Liver (tissue), 10 donors: ENCODE measurements at places on chromosomes 11 and 22. TPM values are rescaled to one million over a fixed set of nuclear protein-coding genes. Genes with fewer than 3 reads are reported as not detected.

DNA sequence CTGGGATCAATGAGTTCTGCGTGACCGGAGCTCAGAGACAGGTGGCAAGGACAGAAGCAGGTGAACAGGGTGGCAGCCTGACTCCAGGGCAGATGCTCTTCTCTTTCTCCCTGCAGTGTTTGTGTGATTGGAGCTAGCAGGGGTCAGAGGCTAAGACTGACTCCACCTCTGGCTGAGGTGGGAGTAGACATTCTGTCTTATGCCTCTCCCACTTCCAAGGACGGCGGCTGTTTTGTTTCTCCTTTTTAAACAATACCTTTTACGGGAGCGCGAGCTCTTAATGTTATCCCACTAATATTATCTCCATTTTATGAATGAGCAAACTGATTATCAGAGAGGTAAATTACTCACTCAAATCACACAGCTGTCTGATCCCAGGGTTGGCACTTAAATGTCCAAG lies 323.7 kb downstream of the MIAT start:
- DNase-seq = no peak
- no peak overlapping the region for H3K27ac ChIP-seq
- no peaks in the 10 kb centered on the region for H3K36me3 ChIP-seq

DNA sequence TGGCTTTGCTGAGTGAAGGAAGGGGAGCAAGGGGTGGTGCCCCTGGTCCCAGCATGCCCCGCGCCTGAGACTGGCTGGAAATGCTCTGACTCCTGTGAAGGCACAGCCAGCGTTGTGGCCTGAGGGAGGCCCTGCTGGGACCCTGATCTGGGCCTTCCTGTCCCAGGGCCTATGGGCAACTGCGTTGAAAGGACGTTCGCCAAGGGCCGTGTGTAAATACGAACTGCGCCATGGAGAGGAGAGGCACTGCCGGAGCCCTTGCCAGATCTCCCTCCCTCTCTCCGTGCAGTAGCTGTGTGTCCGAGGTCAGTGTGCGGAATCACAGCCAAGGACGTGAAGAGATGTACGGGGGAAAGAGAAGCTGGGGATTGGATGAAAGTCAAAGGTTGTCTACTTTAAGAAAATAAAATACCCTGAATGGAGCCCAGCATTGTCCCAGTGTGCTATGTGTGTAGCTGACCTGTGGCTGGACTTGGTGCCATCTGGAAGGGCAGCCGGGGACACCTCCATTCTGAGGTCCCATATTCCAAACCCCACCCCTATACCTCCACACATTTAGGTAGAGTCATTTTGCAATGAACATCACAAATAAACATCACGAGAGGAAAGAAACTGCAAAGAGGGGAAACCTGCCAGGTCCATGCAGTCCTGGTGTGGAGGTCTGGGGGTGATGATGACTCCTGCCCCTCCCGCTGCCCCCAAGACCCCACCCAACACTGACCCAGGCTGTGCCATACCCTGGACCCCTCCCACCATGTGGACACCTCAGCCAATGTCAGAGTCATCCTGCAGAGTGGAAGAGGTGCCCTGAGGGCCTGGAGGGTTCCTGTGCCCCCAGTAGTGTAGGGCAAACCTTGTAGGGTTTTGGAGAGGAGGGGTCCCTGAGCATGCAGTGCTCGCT lies 16.9 kb downstream of the RSPH14 start:
- H3K27me3 ChIP-seq = no peaks in the 10 kb centered on the region
- no peak overlapping the region for H3K4me3 ChIP-seq
- H3K27ac ChIP-seq = no peak overlapping the region
- DNase-seq = no peak
- no peaks in the 10 kb centered on the region for H3K36me3 ChIP-seq
- H3K4me1 ChIP-seq = no peaks in the 10 kb centered on the region

DNA sequence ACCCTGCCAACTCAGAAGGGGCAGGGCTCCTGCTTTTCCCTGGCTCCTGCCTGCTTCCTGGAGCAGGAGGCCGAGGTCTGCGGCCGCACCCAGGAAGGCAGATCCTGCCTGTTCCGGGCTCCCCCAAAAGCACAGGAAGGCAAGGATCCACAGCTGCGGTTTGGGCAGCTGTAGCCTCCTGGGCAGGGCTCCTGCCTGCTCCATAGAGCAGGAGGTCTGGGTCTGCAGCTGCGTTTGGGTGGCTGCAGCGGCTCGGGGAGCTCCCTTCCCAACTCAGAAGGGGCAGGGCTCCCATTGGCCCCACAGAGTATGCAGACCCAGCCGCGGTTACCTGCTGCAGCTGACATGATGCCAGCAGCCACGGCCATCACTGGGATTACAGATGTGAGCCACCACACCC lies 5.5 kb downstream of the UPK2 start:
- H3K36me3 ChIP-seq = no peaks in the 10 kb centered on the region
- no peaks in the 10 kb centered on the region for H3K4me1 ChIP-seq
- no peak overlapping the region for H3K27ac ChIP-seq
- DNase-seq = no peak
- no peak overlapping the region for H3K4me3 ChIP-seq
- no peaks in the 10 kb centered on the region for H3K27me3 ChIP-seq

DNA sequence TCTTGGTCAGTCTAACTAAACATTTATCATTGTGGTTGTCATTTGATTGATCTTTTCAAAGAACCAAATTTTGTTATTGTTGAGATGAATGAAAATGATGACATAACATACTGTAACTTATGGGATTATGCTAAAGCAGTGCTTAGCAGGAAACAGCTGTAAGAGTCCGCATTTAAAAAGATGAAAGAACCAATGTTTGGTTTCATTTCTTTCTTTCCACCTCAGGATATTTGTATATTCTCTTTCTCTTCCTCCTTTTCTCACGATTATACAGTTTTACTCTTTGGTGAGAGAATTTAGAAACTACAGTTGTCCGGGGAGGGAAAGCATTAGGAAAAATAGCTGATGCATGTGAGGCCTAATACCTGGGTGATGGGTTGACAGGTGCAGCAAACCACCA lies 23.1 kb downstream of the PIH1D2 start:
- peaks cover 50% of the 10 kb centered on the region for H3K36me3 ChIP-seq
- no peak overlapping the region for H3K4me3 ChIP-seq
- H3K27ac ChIP-seq = no peak overlapping the region
- H3K27me3 ChIP-seq = no peaks in the 10 kb centered on the region
- DNase-seq = no peak

GRCh38 chr11:13311570-13311969 lies 34.0 kb downstream of the BMAL1 start:
- no peaks in the 10 kb centered on the region for H3K27me3 ChIP-seq
- peaks cover 25% of the 10 kb centered on the region for H3K4me1 ChIP-seq
- H3K36me3 ChIP-seq = peaks cover 8% of the 10 kb centered on the region
- no peak overlapping the region for H3K27ac ChIP-seq

GRCh38 chr11:28343304-28344233 lies 235.4 kb downstream of the METTL15 start:
- no peak overlapping the region for H3K4me3 ChIP-seq
- no peak for DNase-seq
- no peaks in the 10 kb centered on the region for H3K36me3 ChIP-seq
- no peaks in the 10 kb centered on the region for H3K4me1 ChIP-seq

- H3K27me3 ChIP-seq = no peaks in the 10 kb centered on the region
- DNase-seq = peak; percentile 46
- peaks cover 17% of the 10 kb centered on the region for H3K36me3 ChIP-seq
- H3K4me1 ChIP-seq = peaks cover 51% of the 10 kb centered on the region
- peak overlapping the region; percentile 76 for H3K27ac ChIP-seq
Measured at GRCh38 chr22:27885977-27886842, 32.8 kb downstream of the PITPNB start.

DNA sequence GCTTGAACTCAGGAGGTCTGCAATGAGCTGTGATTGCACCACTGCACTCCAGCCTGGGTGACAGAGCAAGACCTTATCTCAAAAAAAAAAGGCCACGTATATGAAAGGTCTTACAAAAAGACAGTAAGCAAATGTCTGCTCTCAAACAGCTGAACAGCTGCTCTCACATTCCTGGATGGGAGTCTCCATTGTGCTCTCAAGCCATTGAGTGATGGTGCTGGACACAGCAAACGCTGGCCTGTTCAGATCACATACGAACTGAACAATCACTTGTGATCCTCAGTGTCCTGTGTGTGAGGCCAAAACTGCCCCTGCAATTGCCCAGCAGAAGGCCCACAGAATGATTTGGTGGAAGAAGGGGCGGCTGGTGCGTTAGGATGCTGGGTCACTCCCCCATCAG lies 34.4 kb upstream of the YWHAH start:
- H3K4me3 ChIP-seq = no peak overlapping the region
- H3K4me1 ChIP-seq = no peaks in the 10 kb centered on the region
- H3K27me3 ChIP-seq = no peaks in the 10 kb centered on the region
- peaks cover 18% of the 10 kb centered on the region for H3K36me3 ChIP-seq
- no peak for DNase-seq

DNA sequence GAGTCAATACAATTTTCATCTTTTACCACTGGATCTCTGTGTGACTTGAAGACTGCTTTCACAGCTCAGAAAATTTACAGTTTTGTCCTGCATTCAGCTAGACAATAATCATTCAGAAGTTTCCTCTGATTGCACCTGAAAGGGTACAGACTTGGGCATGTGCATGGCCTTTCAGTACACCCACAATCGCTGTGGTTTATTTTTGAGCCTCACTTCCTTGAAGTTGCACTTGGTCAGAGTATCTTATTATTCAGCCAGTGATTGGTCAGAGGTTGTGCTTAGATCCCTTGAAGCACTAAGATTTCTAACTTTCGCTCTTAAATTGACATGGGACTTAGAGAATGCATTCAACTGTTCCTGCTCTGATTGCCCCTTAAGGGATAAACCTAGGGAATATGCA lies 508.2 kb downstream of the FAM181B start:
- H3K27me3 ChIP-seq = no peaks in the 10 kb centered on the region
- DNase-seq = no peak
- no peaks in the 10 kb centered on the region for H3K36me3 ChIP-seq
- H3K4me3 ChIP-seq = no peak overlapping the region
- peaks cover 1% of the 10 kb centered on the region for H3K4me1 ChIP-seq

DNA sequence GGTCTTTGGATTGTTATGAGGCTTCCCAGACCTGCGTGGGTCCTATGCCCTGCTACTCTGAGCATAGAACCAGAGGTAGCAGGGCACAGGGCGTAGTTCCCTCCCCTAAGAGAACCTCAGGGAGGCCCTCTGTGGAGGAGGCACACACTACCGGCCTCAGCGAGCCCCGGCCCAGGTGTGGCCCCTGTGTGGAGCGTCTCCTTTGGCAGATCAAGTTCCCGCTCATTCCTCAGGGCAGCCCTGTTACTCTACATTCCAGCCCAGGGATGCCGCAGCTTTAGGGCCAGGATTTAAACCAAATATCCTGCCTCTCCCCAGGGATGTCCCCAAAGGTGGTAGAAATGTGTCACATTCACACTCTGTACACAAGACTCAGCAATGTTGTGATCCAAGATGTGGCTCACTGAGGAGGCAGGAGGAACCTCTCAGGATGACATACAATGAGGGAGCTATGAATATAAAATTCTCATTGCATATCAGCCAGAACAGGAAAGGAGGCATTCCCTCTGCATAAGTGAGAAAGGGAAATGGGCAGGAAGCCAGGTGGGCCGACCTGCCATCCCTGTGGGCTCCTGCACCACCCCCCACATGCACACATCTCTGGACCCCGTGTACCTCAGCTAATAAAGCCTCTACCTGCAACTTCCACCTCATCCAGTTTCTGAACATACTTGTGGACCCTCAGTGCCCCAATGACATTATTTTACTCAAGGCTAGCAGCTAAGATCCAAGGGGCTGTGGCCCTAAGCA lies 131.9 kb upstream of the TEAD1 start:
- H3K36me3 ChIP-seq = no peaks in the 10 kb centered on the region
- H3K4me3 ChIP-seq = no peak overlapping the region
- H3K27ac ChIP-seq = no peak overlapping the region
- peaks cover 4% of the 10 kb centered on the region for H3K4me1 ChIP-seq
- H3K27me3 ChIP-seq = no peaks in the 10 kb centered on the region
- no peak for DNase-seq

GRCh38 chr22:47504962-47505361 lies 742.5 kb downstream of the TBC1D22A start:
- no peaks in the 10 kb centered on the region for H3K4me1 ChIP-seq
- H3K27ac ChIP-seq = no peak overlapping the region
- DNase-seq = no peak
- H3K4me3 ChIP-seq = no peak overlapping the region

DNA sequence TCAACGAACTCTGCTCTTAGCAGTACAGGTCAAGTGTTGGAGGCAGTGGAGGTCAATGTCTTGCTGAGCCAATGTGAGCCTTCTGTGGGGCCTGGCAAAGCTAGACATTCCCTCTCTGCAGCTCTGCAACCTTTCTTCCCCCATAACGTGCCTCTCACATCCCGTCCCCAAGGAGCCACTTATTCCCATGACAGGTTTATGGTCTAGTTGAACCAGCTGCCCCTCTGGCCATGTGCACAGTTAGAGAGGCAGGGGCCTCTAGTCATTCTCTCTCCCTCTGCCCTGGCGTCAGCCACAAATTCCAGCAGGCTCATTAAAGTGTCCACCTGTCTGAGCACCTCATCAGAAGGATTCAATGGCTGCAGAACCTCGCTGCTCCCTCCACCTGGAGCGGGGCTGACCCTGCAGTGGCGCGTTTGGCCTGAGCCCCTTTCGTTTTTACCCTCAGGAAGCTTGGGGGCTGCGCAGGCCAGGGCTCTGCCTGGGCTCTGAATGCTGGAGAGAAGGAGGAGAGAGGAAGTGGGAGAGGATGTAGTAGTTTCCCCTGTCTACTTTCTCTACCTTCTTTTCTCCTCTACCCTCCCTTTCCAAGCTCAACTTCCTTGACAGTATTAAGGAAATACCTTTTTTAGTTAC lies 302.1 kb upstream of the B3GAT1 start:
- no peaks in the 10 kb centered on the region for H3K4me1 ChIP-seq
- DNase-seq = no peak
- no peaks in the 10 kb centered on the region for H3K36me3 ChIP-seq
- no peak overlapping the region for H3K27ac ChIP-seq

DNA sequence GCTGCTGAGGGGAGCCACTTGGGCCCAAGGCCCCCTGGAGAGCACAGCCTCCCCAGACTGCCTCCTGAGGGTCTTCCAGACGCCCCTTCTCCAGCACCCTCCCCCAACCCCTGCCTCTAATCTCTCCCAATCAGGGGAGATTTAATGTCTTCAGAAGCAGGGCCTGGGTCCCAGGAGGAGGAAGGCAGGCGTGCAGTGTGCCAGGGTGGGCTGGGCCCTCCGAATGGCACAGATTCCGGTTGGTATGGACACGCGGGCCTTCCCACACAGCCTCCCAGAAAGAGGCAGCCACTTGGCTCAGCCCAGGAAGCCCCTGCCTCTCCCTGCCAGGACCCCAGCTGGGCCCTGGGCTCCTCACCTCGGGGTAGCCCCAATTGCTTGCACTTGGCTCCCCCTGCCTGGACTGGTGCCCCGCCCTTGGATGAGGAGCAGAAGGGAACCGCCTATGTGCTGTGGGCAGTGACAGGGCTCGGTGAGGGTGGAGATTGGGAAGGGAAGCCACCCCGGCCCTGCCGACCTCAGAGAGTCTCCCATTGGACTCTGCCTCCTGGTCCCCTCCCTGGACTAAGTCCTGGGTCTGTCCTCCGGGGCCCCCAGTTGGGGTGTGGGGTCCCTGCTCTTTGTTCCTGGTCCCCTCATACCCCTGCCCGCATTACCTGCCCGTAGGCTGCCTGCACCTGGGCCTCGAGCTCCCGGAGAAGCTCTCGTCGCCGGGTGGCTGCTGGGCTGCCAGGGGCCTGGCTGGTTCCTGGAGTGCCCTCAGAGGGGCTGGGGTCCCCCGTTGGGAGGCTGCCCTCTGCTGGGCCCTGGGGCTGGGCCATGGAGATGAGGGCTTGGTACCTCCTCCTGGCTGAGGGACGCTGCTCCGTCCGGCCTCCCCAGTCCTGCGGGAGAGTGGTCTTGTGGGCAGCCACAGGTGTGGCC lies 572 bp upstream of the CABP2 start:
- H3K27ac ChIP-seq = no peak overlapping the region
- no peaks in the 10 kb centered on the region for H3K27me3 ChIP-seq
- no peak overlapping the region for H3K4me3 ChIP-seq
- H3K36me3 ChIP-seq = no peaks in the 10 kb centered on the region

The BTBD18 gene
- total RNA-seq = not detected

The USP2 gene
- total RNA-seq = 4.4 TPM

The FGF3 gene
- not detected for total RNA-seq

The GLB1L2 gene
- total RNA-seq = 0.23 TPM

The KCNC1 gene
- total RNA-seq = not detected

The OR51F2 gene
- total RNA-seq = not detected
